CD4-positive, alpha-beta T cell treated with Interleukin-15 for 1 hour (primary cell): ENCODE measurements at places on chromosomes 6 and 20.

DNA sequence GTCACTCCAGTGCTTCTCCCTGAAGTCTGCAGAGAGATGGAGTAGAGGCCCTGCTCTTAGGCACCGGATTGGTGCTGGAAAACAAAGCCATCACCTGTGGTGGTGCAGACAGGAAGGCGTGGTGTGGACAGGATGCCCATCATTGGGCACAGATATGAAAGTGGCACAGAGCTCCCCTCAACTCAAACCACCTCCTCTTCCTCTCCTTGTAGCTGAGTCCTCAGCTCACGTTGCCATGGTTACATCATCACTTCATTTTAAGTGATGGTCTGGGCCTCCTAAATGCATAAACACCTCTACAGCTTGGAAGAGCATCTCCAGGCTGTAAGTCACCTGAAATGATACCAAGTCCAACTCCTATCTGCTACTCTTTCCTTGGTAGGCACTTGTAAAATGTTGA lies 8.0 kb upstream of the RTF2 start:
- DNase-seq = peak; percentile 78

DNA sequence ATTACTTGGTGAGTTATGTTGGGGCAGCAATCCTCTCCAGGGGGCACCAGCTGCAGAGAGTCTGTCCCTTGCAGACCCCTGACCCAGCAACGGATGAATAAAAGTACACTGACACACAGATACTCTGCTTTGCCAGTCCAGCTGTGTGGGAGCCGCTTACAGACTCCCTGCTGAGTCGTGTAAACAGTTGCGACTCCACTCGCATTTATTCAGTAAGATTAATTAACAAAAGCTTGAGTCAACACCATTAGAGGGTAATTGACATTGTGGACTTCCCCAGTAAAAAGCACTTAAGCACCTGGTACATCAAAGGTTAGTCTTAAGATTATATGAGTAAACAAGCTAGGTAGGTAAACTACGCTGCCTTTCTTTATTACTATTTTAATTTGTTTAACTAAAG lies 92.0 kb upstream of the TMEM181 start:
- DNase-seq = no peak

- no peak for DNase-seq
These were observed 78.0 kb downstream of the TRMT11 start for GRCh38 chr6:126064257-126064747.

- DNase-seq = no peak
These were observed 680.2 kb upstream of the MMS22L start for GRCh38 chr6:97963193-97963592.

- DNase-seq = no peak
These were observed 32.4 kb downstream of the SLC2A12 start for GRCh38 chr6:134020071-134020470.

DNA sequence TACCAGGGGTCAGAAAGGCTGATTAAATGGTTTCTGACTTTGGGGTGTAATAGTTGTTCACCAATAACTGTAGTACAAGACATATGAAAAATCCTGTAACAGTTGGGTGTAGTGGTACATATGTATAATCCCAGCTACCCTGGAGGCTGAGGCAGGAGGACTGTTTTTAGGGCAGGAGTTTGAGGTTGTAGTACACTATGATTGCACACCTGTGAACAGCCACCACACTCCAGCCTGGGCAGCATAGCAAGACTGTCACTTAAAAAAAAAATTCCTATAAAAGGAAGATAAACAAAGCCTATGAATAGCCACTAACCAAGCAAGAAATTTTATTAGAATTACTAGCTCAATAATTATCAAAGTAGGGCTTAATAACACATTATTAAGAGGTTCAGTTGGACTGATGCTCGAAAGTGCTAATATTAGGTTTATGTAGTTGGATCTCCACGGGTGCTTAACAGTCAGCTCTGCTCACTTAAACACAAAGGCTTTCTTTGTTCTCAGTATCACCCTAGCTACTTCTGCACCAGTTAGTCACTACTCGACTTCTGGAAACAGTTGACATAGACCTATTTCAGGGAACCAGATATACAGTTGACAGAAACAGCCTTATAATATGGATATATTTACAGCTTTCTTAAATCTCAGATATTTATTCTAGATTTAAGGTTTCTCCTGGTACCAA lies 113.0 kb downstream of the MTFR2 start:
- no peak for DNase-seq

DNA sequence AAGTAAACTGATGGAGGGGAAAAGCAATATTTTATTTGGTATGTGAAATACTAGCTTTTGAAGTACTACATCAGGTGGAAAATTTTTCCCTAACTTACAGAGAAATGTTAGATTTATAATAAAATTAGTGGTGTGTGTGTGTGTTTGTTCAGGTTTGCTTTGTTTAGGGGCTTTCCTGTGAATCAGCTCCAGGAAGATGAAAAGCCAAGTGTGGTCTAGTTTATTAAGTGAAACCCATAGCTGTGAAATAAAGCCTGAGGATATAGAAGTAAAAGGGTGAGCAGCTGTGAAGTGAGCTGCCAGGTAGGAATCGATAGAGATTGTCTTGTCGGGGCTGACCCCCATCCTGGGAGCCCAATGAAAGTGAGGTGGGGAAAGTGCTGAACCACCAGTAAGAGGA lies 347.6 kb upstream of the IMPG1 start:
- DNase-seq = no peak

GRCh38 chr6:14478381-14479225 lies 361.0 kb downstream of the CD83 start:
- DNase-seq = no peak

DNA sequence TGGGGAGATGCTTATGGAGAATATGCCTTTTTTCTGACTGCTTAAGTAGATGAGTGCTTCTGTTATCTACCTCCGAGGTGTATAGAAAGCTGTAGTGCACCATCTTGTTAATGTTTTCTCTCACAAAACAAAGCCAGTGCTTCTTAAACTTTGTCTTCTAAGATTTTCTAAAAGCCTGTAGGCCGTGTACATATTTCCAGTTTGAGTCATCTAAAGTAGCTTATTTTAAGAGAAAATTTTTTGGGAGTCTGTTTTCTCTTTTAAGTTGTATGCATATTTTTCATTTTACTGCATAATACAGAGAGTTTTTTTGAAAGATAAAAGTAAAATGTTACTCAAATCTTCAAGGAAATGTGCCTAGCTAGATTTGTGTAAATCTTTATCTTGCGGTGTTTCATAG lies 151.7 kb downstream of the GRIK2 start:
- DNase-seq = no peak
